ENCODE measurements at places on chromosomes 2 and 18.

DNA sequence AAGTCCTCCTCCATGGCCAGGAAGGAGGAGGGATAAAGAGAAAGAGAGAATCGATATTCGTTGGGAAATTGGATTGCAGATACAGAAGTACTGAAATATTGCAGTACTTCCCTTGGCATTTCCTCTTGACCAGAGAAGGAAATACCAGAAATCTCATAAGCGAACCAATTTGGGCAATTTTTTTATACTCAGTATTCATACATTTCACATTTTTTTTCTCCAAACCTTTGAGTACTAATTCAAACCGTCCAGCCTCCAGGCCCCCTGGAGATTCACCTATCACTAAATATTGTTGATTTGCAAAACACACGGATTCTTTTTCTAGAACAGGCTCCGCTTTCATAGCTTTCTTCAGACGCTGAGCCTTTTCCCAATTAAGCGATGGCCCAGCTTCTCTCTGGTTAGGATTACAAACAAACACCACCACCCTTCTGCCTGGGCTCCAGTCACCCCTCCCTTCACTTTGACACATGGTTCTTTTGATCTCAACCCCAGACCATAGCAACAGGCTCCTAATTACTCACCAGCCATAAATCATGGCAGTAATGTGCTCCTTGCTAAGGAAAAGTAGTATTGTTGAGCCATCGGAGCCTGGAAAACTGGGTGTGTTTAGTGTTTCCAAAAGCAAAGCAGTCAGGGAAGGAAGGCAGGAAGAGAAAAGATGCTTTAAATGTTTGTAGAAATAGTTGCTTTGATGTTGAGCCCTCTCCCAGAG, 138.4 kb upstream of the CCDC68 start:
- DNase-seq: peak; percentile 73

- DNase-seq: no peak
Measured at GRCh38 chr2:58669998-58670397, 428.9 kb upstream of the FANCL start.

- DNase-seq: no peak
Measured at GRCh38 chr2:168948621-168949212, 47.6 kb downstream of the G6PC2 start.

GRCh38 chr2:55901941-55902340, 21.6 kb downstream of the EFEMP1 start:
- no peak for DNase-seq

DNA sequence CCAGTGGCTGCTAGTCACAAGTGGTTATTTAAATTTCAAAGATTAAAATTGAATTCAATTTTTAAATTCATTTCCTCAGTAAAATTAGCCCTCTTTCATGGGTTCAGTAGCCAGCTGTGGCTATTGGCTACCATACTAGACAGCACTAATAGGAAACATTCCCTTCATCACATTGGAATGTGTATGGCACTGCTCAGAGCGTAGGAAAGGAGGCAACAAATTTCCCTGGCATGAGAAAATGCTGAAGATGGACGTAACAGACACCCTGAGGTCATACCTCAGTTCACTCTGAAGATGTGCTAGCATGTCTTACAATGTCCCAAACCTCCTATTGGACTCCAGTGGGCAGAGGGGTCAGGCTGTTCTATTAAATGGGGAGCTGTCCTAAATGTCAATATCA, 96.4 kb downstream of the C1QL2 start:
- no peak for DNase-seq

DNA sequence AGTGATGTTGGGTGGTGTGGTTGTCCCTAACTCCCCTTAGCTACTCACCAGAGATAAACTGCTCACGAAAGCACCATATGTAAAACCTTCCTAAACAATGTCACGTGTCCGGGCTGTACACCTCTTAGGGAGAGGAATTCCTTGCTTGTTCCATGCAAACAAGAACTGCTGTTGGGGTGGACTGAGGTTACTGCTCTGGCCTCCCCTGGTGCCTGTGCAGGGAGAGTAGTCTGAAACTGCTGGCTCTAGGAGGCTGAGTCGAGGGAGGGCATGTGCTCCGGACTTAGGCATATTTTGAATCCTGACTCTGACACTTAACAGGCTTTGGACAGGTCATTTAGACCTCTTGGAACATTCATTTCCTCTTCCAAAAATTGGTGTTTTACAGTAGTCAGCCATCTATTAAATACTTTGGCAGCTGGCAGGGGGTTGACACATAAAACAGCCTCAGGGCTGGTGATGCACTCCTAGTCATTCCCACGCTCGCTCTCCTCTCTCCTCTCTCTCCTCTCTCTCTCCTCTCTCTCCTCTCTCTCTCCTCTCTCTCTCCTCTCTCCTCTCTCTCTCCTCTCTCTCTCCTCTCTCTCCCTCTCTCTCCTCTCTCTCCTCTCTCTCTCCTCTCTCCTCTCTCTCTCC, 10.6 kb downstream of the THNSL2 start:
- no peak for DNase-seq

GRCh38 chr2:72681016-72681995, 144.5 kb downstream of the EXOC6B start:
- no peak for DNase-seq

DNA sequence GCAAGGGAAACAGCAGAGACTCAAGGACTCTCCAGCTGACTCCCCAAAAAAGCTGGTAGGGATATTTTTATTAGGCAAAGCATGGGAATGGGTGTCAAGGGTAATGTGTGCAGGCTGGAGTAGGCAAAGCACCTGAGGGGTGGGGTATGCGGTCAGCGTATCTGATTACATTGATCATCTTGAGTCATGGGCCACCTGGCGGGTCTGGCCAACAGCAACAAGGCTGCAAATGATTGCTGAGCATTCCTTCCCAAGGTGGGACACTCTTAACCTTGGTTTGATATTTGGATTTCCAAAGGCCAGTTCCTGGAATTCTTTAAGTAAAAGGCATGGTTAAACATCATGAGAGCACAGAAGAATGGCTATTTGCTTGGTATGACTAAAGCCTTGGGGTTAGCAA, 32.6 kb upstream of the CCBE1 start:
- no peak for DNase-seq

GRCh38 chr2:65664931-65665330, 232.5 kb upstream of the SPRED2 start:
- no peak for DNase-seq

DNA sequence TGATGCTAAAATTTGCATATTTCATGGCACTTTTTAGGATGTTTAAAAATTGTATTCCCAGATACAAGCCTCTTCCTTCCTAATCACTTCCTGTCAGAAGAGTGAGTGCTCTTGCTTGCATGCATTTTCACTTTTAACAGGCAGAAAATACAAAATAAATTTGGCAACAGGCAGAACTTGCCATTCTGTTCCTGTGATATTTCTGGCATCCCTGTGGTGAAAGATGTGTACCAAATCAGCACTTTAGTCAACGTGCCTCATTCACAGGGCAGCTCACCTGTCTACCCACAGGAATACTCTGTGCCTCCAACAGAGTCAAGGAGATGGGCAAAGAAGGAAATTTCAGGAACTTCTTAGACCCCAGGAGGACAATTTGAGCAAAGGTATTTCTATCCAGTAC, 360.9 kb downstream of the AKAIN1 start:
- DNase-seq: no peak

DNA sequence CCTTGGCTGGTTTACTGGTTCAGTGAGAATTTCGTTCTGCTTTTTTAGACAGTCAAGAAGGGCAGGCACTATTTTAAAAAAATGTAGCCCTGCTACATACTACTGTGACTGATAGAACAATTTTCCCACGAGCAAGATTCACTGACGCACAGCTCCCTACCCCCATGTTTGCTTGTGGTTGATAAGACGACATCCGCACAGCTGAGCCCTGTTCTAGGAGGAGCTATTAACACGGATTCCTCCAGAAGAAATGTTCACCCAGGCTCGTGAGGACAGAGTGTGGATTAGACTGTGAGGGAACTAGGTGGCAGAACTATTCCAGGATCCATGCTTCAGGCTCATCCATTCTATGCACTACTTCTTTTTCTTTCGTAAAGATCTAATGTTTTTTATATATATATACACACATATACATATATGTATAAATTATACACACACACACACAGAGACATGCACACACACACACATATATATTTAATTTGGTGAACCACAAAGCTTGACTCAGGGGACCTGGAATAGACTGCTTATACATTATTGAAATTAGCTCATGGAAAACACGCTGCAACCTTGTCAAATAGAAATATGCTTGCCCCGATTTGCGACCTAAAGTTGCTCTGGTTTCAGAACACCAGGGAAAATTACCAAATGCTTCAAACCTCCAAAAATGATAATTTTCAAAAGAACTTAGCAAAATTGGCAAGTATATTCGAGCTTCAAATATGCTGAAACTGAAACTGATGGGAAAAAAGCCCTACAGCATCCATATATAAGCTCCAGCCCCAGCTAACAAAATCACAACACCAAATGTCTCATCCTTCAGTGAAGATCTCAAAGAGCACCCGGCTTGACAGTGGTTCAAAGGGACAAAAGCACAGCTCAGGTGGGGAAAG, 370.4 kb downstream of the SOCS6 start:
- DNase-seq: no peak

DNA sequence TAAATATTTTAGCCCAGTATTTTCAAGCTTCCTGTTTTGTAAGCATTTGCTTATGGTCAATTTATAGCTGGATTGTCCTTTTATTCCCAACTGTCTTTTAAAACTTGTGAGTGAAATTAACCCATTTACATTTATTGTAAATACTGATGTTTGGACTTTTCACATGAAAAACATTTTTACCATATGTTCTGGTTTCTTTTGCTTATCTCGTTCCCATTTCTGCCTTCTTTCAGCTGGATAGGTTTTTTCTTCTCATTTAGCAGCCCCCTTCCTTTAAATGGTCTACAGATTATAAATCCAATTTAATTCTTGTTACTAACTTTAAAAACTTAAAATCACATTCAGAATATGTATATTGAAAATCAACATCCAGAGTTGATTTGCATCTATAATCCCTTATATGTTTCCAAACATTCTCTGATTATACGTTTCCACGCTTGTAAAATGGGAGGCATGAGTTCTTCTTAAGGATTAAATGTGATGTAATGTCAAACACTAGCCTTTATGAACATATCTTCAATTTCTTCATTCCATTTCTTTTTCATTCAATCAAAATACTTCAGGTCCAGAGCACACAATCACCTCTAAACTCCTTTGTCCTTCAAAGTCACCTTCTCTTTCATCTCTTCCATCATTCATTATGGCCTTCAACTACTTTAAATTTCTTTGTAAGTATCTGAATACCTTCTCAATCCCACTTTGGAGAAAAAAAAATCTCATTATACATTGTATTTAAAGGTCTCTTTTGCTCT, 1.1 kb upstream of the KDM3A start:
- no peak for DNase-seq

DNA sequence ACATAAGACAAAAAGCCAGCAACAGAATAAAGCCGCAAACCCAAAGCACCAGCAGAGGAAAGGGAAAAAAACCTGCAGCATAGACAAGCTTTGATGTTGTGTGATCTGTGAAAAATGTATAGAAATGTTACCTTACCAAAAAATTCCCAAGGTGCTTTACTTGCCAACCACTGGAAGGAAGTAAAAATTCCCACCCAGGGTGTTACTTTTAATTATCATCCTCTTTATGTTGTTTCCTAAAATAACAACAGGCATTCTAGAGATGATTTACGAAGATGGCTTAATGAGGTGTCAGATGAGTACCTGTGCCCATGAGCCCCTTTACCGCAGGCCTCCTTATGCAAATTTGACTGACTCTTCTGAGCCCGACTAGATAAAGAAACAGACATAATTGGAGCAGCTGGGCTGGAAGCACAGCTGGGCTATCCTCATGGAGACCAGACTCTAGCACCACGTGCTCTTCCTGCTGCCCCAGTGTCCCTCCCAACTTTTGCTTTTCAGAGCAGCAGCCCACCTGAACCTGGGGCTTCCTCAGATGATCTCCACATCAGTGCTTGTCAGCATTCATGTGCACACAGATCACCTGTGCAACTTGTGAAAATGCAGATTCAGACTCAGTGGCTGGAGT, 41.5 kb downstream of the SRSF7 start:
- no peak for DNase-seq

DNA sequence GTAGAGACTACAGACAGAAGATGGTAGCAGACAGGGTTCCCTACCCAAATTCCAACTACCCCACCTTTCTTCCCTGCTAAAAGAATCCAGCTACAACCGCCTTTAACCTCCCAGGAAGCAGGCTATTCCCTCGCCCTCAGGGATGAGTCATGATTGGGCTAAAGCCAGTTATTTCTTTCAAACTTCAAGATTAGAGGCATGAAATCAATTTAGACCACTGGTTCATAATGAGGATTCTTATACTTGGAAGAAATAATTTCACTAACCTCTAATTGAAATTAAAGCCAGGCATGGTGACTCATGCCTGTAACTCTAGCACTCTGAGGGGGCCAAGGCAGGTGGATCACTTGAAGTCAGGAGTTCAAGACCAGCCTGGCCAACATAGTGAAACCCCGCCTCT, 20.0 kb downstream of the TRIP12 start:
- peak; percentile 56 for DNase-seq

DNA sequence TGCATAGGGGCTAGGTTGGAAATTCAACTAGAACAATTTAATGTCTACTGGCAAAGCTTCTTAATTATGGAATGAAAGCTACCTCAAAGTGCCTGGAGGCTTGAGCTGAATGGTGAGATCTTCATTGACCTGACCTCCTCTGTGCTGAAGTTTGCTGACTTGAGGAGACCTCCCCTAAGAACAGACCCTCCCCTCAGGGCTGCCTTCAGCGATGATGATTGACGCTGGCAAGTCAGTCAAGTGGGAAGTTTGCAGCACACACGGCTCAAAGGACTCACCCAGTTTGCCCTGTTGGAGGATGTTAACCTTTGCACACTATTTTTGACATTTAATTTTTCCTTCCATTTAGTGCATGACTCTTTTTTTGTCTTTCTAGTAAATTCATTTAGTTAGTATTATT, 17.2 kb upstream of the POLE4 start:
- DNase-seq: no peak

DNA sequence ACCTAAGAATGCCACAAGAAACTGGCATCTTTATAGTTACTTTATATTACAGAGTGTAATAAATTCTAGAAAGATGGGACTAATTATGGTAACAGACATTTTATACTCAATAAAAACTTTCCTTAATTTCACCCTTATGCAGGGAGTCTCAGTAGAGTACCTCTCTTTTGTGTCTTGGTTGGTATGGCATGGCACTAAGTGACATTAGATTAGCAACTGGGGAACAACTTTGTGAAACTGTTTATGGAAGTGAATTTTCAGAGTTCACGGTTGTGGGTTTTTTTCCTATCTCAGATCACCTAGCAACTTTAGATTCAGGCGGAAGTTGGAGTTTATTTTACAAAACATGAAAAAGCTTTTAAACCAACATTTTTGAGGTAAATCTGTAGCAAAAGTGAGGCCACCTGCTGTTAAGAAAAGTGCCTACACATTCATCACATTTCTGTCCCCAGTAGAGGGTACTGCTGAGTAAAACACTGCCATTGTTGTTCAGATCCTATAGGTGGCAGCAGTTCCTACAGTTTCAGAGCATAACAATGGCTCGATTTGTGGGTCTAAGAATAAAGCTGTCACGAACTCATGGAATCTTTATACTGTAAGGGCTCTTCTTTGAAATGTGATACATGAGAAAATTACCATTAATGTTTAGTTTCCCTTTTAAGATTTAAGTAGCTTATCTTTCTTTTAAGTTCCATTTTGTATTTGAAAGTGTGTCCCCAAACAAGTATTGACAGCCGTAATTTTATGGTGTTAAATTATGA, 117.6 kb downstream of the CAMKMT start:
- DNase-seq: peak; percentile 90

All from HFF-Myc (cell line).